ENCODE measurements at places on chromosomes 13 and 19. TPM values are rescaled to one million over a fixed set of nuclear protein-coding genes. Genes with fewer than 3 reads are reported as not detected.

The NKG7 gene
- total RNA-seq = not detected

The PSMD8 gene
- total RNA-seq = 197 TPM

The AP1M2 gene
- not detected for total RNA-seq

GRCh38 chr13:24288870-24289269 is 20.5 kb upstream of the C1QTNF9 start:
- no peaks in the 10 kb centered on the region for H3K27me3 ChIP-seq
- DNase-seq = no peak
- no peak overlapping the region for H3K4me3 ChIP-seq
- peaks cover 6% of the 10 kb centered on the region for H3K4me1 ChIP-seq
- H3K36me3 ChIP-seq = peaks cover 17% of the 10 kb centered on the region
- H3K27ac ChIP-seq = no peak overlapping the region
